Astrocyte (in vitro differentiated cells and primary cell): ENCODE measurements at places on chromosomes 1 and 21. TPM values are rescaled to one million over a fixed set of nuclear protein-coding genes. Genes with fewer than 3 reads are reported as not detected.

HCN3 gene
- total RNA-seq, result 3.4 and 3.6 TPM in 2 replicates

ST6GALNAC3 gene
- 1.8 and 3.2 TPM in 2 replicates for total RNA-seq

SLC22A15 gene
- 10.3 and 12.0 TPM in 2 replicates for total RNA-seq

TEX38 gene
- not detected in 2 replicates for total RNA-seq

CYP4Z1 gene
- not detected in 2 replicates for total RNA-seq

WNT2B gene
- 18.0 and 18.5 TPM in 2 replicates for total RNA-seq

AADACL3 gene
- total RNA-seq, result 0.05 TPM in 1 of 2 replicates, not detected in the other

LAMB3 gene
- 4.2 and 6.1 TPM in 2 replicates for total RNA-seq

CBR3 gene
- total RNA-seq, result 2.3 and 2.8 TPM in 2 replicates

FRRS1 gene
- 4.5 and 4.8 TPM in 2 replicates for total RNA-seq

- DNase-seq, result peak; percentile 47
These were observed 89.7 kb downstream of the GTF2B start for GRCh38 chr1:88801575-88802208.

- DNase-seq, result peak; percentile 89
These were observed 3.6 kb upstream of the SETDB1 start for GRCh38 chr1:150922519-150922975.

GRCh38 chr1:44409757-44410156, 4.7 kb downstream of the RNF220 start:
- DNase-seq, result no peak

DNA sequence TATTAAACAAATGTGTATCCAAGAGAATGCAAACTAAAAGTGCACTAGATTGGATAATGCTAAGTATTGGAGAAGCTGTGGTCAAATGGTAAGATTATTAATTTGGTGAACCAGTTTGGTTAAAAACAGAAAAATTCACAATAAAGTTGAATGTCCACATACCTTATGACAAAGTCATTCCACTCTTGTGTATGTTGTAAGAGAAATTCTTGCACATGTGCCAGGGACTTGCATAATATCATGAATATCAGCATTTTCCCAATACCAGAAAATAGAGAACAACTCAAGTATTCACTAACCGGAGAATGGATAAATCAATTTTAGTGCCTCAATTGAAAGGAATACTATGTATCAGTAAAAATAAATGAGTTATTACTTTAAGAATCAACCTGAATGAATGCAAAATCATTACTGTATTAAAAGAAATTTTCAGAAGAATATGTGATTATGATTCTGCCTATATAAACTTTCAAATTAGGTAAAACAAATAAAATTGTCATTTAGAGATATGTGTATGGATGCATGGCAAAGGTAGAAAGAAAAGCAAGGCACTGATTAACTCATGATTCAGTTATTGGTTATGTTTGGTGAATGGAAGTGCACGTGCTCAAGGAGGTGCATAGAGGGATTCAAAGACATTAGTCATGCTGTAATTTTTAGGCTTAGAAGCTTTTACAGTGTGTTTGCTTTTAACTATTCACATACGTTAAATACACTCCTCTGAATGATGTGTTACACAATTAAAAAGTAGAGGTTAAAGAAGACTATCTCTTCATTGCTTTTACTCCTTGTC, 217.4 kb upstream of the KCNK2 start:
- peak; percentile 69 for DNase-seq

DNA sequence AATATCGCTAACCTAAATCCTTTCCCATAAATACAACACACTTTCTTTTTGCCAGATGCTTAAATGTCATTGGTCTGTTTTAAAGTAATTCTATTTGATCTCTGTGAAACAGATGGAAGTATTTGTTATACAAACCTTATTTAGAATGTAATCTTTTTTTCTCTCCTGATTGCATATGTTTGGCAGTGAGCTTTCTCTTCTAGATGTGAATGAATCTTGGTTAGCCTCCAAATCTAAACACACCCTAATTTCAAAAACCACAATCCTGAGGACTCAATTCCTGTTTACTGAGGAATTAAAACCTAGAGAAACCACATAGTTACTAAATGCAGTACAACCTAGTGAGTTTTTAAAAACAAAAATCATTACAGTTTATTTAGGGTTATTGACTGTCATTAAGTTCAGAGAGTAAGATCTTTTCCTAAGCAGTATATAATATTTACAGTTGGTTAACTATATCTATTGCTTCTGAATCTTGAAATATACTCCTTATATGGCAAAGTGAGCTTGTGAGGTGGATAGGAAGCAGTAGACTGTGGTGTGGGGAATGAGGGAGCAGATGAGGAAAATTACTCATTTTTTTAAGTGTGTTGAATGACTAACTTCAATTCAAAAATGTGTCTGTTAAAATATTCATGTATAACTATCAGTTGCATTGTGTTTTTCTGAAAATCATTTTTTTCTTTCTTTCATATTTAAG, 218.7 kb downstream of the FMN2 start:
- peak; percentile 86 for DNase-seq

DNA sequence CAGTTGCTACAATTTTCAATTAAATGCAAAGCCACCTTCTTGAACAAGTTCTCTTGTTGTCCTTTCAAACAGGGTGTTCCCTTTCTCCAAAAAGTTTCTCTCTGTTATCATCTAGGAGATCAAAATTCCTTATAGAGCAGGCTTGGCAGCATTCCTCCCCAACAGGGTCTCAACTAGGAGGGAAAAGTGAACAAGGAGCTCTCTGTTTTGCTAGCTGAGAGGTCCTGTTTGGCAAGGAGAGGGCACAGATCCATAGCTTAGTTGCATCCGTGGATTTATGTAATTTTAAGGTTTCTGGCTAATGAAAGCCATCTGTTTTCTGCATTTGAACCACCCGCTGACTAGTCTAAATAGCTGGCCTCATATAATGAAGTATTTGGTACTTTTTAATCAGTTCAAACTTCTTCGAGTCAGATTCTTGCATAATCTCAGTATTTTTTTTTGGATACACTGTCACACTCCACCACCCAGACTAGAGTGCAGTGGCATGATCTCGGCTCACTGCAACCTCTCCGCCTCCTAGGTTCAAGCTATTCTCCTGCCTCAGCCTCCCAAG, 54.0 kb downstream of the APP start:
- DNase-seq, result peak; percentile 49

DNA sequence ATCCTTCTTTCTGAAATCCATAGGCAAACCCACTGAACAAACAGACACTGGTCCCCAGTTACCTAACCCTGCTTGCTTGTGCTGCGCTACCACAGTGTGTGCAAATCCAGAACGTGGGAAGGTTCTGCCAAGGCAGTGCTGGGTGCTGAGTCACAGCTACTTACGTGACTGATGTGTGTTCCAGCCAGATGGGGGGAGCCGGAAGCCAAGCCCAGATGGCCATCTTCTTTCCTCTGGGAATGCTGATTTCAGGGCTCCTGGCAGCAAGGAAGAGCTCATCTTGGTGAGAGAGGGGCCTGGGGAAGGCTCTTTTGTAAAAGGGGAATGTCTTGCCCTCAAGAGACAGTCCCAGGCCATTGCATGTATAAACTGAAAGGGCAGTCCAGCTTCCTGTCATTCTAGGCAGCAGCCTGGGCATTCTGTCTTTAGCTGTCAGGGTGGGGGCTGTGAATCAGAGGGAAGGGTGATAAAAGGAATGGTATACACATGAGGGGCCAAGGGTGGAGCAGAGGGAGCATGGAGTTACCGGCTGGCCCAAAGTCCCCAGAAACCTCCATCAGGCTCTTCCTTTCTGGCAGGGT, 54.1 kb downstream of the CD46 start:
- peak; percentile 95 for DNase-seq

DNA sequence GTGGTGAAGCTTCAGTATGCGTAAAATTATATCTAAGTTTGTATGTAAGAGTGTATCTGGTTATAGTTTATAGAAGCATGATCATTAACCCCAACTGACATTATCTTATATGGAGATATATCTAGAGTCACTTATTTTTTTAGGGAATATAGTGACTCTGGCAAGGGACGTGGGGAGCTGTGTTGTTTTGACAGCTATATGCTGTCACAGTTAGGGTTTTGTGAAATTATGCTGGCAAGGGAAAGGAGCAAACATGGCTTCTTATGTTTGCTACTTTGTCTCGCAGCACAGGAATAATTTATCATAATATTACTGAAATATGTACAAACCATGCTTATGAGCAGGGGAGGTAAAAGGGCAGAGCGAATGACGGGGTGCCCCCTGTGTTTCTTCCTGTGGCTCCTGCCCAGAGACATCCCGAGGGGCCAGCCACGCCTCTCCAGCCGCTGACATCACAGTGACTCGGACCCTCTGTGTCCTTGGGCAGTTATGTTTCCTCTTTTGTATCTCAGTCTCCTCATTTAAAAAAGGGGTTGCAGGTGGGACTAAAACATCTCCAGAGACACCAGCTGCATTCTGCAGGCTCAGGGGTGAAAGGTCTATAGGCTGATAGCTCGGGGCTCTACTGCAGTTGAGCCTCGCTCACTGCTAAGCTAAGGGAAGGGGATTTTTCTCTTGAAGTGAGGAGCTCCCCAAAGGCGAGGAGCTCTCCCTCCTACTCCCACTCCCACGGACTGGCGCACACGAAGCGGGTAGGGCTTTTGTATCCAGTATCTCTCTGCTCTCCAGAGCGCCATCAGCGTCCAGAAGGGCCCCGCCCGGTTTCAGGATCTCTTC, 14.9 kb downstream of the A3GALT2 start:
- DNase-seq, result no peak

GRCh38 chr1:192524223-192524622, 51.4 kb upstream of the RGS1 start:
- peak; percentile 54 for DNase-seq

GRCh38 chr1:214739621-214740238, 136.7 kb downstream of the CENPF start:
- DNase-seq, result no peak

DNA sequence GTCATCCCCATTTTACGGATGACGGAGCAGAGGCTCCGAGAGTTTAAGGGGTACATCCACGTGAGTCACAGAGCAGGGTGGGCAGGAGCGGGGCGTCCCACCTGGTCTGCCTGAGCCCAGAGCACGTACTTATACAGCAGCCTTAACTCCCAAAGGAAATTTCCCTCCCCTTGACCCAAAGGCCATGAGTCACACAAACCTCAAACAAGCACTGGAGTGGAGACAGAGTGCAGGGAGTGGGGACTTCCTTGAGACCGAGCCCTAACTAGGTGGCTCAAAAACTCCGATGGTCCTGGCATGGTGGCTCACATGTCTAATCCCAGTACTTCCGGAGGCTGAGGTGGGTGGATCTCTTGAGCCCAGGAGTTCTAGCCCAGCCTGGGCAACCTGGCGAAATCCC, 141.6 kb upstream of the KLHDC7A start:
- no peak for DNase-seq

DNA sequence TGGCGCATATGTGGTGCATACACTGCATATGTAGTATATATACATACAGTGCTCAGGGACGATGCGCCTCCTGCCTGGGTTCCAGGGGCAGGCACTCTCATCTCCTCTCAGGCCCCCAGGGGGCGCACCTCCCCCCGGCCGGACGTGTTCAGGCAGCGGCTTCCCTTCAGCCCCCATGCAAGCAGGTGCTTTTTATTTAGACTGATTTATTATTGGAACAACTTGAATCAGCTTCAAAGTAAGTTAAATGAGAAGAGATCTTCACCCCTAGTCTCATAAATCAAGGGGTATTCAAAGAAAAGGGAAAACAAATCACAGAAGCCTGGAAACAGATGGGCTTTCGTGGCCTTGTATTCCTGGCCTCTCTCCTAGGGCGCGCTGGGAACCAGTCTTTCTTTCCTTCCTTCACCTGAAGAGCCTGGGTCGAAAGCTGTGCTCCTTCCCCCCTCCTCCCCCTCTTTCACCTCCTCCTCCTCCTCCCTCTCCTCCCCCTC, 64.6 kb downstream of the UBIAD1 start:
- no peak for DNase-seq
